HepG2 (cell line): ENCODE measurements at places on chromosomes 12 and 14.

GRCh38 chr12:120830052-120830940 lies 73.9 kb downstream of the SPPL3 start:
- peak; percentile 34 for DNase-seq

DNA sequence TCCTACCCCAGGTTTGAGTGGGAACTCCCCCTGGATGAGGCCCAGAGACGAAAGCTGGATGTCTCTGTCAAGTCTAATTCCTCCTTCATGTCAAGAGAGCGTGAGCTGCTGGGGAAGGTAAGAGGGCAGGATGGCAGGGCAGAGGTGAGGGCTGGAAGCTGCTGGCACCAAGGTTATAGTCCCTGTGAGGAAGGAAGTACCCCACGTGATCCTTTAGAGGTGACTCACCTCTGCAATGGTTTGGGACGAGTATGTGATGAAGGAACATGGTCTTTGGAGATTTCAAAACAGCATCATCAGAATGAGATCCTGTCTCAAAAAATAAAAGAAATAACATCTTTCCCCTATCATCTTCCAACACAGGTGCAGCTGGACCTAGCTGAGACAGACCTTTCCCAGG lies 9.2 kb upstream of the MYL6B start:
- no peak for DNase-seq

DNA sequence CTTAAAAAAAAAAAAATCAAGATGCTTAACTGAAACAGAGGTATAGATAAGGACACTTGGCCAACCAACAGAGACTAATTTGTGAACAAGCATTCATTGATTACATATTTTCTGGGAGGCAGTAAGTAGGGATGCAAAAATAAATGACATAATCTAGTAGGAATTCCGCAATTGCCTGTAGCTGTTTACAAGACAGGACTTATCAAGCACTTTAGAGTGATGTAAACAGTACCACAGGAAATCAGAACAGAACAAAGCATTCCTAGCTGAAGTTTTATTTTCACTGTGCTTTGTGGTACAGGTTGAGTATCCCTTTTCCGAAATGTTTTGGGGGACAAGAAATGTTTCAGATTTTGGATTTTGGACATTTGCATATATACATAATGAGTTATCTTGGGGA lies 68.2 kb upstream of the FGD4 start:
- DNase-seq: peak; percentile 16

DNA sequence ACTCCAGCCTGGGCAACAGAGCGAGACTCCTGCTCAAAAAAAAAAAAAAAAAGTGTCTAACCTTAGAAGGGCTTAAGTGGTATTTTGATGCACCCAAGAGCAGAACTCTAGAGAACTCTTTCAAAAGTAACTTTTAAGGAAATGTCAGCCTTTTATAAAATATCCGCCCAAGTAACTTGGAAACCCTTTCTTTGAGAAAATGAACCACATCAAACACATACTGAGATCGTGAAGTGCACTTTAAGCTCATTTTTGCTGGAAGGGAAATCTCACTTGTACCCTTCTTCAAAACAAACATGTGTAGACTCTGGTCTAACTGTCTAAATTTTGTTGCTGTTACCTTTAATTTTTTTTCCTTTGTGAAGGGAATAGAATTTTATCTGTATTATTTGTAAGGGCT lies 5.5 kb downstream of the C12orf56 start:
- no peak for DNase-seq

DNA sequence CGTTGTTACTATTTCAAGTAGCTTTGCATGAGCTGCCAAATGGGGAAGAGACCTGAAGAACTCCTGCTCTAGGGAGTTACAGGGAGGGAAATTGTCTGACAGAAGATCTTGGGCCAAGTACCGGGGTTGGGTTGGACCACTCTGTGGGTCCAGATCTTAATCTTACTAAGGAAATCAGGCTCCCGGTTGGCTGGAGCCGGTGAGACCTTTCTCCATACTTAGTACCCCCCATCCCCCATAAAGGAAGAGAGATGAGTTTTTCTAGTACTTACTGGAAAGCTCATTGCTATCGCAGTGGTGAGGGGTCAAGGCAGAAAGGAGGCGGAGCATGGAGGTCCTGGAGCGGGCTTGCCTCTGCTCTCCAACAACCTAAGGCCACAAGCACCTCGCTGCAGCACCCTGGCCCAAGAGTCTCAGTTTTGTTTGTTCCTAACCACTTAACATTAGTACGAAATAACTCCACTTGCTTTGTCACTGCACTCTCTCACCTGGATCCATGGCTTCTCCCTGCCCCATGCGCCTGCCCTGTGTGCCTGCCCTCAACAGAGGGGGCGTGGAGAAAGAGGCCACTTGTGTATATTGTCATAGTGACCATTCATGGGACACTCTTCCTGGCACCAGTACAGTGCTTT lies 6.8 kb upstream of the UNC119B start:
- no peak for DNase-seq

DNA sequence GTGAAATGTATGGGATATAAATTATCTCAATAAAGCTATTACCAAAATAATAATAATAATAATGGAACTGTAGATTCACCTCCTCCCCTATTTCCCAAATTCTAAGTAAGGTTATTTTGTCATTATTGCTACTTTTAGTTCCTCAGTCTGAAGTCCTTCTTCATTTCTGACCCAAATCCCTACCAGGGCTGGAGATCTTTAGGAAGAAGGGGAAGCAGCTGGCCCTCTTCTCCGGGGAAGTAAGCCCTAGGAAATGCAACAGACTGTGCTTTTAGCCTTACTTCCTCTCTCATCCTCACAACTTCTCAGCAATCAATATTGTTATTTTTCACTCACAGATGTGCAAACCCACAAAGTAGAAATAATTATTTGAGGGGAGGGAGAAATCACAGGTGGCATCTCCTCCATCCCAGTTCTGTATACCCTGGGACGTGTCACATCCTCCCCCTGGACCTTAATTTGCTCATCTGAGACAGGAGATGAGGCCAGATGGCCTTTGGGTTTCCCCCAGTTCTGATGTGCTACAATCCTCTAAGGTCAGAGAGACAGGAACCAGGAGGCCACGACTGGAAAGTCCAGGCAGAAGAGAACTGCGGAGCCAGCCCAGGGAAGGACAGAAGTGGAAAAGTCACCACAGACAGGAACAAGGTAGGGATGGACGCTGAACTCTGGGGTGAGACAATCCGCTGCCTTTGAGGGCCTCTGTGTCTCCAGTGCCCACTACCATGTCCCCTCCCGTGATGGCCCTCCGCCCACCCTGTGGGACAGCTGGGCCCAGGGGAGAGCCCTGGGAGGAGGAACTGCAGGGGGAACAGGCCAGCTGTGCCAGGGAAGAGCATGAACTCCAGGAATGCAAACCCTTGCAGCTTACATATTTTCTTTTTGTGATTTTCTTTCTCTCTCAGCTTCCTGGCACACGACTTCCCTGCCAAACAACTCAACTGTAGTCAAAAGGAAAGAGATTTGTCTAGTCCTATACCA lies 10.6 kb upstream of the TNFRSF1A start:
- DNase-seq: no peak

GRCh38 chr12:53056296-53056695 lies 6.4 kb downstream of the TNS2 start:
- no peak for DNase-seq

DNA sequence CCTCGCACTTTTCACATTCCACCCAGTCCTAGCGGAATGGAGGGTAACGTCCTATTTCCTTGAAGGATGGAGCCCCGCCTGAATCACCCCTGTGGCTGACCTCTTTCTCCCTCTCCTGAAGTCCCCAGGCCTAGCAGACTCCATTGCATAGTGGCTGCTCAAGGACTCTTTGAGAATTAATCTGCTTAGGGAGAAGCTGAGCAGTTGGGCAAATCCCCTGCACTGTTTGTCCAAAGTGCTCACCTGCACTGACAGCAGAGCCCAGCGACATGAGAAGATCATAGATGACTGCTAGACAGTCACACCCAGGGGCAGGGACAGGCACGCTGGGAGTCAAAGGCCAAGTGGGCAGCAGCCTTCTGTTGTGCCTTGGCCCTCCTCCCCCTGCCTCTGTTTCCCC lies 37.7 kb upstream of the DICER1 start:
- DNase-seq: no peak

GRCh38 chr12:15682826-15683225 lies 106.4 kb downstream of the EPS8 start:
- no peak for DNase-seq

GRCh38 chr14:105351920-105352851 lies 37.6 kb downstream of the PACS2 start:
- peak; percentile 85 for DNase-seq

GRCh38 chr12:57756406-57757341 lies 1.8 kb downstream of the MARCHF9 start:
- DNase-seq: no peak

DNA sequence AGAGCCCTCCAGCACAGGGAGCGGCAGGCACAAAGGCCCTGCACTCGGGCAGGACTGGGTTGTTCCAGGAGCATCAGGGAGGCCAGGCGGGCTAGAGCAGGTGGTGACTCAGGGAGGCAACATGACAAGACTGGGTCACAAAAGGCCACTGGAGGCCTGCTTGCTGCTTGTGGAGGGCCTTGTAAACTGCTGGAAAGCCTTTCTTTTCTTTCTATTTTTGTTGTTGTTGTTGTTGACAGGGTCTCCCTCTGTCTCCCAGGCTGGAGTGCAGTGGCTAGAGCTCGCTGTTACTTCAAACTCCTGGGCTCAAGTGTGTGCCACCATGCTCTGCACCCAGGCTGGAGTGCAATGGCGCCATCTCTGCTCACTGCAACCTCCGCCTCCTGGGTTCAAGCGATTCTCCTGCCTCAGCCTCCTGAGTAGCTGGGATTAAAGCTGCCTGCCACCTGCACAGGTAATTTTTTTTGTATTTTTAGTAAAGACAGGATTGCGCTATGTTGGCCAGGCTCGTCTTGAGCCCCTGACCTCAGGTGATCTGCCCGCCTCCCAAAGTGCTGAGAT lies 11.8 kb upstream of the RCOR1 start:
- DNase-seq: no peak

DNA sequence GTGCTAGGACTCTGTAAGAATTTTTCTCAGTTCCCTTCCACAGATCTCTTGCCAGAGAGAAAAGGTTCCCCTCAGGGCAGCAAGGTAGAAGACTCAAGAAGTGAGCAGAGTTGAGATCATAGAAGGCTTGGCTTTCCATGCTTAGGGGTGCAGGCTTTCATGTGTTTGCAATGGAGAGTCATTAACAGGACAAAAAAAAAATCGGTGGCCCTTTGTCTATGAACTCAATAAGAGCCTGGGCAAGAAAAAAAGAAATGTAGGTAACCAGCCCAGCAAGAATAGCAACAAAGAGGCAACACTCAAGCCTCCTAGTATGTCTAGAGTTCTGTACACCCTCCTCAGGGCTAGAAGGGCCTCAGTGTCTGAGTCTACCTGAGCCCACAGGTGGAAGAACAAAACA lies 23.4 kb upstream of the LRP6 start:
- no peak for DNase-seq

GRCh38 chr12:46959502-46959901 lies 119.9 kb upstream of the PCED1B start:
- no peak for DNase-seq

DNA sequence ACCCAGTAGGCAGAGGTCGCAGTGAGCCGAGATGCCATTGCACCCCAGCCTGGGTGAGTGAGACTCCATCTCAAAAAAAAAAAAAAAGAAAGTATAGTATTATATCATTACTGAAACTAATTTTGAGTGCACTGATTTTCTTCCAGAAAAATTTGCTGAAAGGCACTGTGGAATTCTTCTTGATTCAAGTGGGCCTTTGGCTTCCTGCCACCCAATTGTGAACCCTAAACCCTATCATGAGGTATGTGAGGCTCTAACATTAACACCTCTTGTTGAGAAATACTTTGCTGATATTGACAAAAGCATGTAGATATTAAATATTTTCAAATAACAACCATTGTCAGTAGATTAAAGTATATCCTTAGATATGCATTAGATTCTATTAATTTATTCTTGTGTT lies 211.2 kb downstream of the LRRK2 start:
- no peak for DNase-seq

DNA sequence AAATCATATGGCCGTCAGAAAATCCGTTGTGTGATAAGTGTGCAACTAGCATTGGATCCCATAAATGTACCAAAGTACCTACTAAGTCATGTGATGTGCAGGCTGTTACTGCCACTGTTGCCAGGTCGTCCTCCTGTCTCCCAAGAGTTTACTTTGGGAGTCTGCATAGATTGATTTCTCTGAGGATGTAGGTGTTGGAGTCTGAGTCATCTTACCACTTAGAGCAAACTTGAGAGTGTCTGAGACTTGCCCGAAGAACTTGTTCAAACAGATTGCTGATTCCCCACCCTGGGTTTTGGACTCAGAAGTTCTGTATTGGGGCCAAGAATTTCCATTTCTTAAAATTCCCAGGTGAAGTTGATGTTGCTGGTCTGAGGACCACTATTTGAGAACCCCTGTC lies 11.4 kb downstream of the TMX1 start:
- no peak for DNase-seq

DNA sequence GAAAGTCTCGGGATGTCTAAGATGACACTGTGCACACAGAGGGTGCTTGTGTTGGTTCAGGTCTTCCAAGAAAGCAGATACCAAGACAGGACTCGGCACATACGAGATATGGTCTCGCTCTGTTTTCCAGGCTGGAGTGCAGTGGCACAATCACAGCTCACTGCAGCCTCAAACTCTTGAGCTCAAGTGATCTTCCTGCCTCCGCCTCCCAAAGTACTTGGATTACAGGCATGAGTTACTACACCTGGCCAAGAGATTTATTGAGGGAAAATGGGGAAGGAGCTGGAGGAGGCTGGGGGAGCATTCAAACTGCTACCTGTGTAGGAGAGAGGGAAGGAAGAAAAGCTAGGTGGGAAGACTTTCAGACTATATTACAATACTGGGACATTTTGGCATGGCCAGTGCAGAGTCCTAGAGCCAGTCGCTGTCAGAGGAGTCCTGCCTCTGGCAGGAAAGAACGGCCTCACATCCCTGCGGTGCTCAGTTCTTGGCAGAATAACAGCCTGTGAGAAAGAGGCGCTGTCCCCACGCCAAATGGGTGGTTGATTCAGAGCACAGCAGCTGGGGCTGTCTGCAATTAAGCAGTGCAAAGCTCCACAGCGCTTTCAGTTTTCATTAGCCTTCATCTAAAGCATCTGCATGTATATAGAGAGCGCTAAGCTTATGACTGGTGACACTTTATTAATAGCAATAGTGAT lies 18.3 kb downstream of the SLC17A8 start:
- DNase-seq: no peak

- DNase-seq: no peak
These were observed 95.2 kb upstream of the PWP1 start for GRCh38 chr12:107590413-107590812.

DNA sequence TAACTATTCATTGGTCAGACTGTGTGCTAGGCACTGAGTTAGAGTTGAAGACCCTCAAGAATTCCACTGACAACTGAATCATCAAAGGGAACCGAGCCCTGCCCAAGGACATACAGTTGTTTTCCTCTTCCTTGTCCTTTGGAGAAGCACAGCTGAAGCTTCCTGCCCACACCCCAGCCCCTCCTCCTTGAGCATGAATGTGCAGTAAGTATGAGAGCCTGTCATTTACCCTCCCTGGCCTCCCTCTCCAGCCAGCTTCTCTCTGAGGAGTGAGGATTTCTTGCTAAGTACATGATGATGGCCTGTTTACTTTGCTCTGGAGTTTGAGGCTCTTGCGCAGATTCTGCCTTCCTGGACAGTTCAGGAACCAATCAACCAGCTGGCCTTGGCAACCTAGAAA lies 235.2 kb downstream of the CACNA1C start:
- no peak for DNase-seq

GRCh38 chr14:60905923-60906322 lies 75.0 kb downstream of the TRMT5 start:
- DNase-seq: no peak
